ENCODE measurements at places on chromosomes 2 and 18.

DNA sequence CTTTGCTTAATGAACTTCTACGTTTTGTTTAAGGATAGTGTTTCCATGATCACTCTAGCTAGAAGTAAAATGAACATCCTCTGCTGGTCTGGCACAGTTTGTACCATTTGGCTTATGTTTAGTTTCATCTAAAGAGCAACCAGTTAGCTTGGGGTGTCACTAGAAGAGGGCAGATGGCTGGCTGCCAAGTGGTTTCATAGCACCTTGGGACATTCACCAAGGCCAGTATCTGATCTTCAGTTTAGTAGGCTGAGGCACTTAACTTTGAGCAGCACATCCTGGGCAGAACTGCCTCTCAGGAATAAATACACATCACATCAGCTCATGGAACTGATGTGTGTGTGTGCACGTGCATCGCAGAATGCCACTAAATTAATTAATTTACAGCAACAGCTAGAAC is 68.4 kb downstream of the NXPH2 start:
- DNase-seq: no peak

DNA sequence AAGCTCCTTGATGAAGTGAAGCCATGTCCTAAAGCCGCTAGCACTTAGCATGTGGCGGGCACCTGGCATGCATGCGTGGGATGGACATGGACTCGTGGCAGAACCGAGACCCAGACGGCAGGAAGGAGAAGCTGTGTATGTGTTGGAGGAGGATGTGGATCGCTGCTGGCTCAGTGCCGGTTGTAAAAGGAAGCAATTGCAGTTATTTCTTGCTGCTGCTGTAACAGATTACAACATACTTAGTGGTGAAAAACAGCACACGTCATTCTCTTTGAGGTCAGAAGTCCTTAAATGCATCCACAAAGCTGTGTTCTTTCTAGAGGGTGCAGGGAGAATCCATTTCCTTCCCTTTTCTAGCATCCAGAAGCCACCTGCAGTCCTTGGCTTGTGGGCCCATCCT is 74.6 kb downstream of the AGAP1 start:
- no peak for DNase-seq

GRCh38 chr2:120836281-120836680 is 100.6 kb downstream of the GLI2 start:
- no peak for DNase-seq

- DNase-seq: peak; percentile 46
Observed at GRCh38 chr2:43221763-43222474, 4.5 kb downstream of the ZFP36L2 start.

- DNase-seq: no peak
Observed at GRCh38 chr2:240464514-240465241, 29.2 kb downstream of the GPC1 start.

GRCh38 chr18:74819433-74820059 is 221.9 kb downstream of the ZNF407 start:
- no peak for DNase-seq

DNA sequence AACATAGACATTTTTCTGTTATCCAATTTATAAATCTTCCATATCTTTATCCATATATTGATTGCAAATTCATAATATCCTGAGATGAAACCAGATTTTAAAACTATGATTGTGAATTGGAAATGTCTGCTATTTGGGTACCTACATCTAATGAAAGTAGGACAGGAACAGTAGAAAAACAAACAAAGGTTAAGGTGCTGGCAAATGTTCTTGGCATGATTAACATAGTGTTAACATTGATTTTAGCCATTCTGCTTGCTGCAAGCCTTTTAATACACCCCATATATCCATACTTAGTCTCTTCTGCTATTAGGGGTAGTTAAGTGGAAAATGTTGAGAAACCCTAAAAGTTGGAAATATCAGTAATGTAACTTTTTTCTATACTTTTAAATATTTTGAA is 152.0 kb downstream of the KCNJ3 start:
- DNase-seq: no peak

- DNase-seq: no peak
Observed at GRCh38 chr18:11985586-11985985, 4.3 kb downstream of the IMPA2 start.

GRCh38 chr18:13006531-13007247 is 15.5 kb downstream of the CEP192 start:
- DNase-seq: no peak

- DNase-seq: no peak
Observed at GRCh38 chr2:9417725-9418124, 5.6 kb downstream of the ITGB1BP1 start.

Data from stimulated activated CD8-positive, alpha-beta memory T cell treated with anti-CD3 and anti-CD28 coated beads, Interleukin-15, amount 100 ng/mL, for 48 hours (primary cell).